ENCODE measurements at places on chromosomes 16 and 17.

DNA sequence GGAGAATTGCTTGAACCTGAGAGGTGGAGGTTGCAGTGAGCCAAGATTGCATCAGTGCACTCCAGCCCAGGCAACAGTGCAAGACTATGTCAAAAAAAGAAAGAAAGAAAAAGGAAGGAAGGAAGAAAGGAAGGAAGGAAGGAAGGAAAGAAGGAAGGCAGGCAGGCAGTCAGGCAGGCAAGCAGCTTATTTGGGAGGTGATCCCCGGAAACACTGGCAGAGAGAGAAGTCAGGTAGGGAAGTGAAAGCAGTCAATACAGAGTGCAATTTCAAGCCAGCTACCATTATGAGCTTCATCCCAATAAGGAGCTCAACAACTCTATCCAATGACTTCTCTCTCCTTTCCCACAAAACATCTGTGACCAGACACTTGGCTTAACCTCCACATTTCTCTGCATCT is 83.0 kb upstream of the TBC1D3K start:
- DNase-seq = no peak

GRCh38 chr17:39487946-39488345 is 26.7 kb downstream of the CDK12 start:
- peak; percentile 2 for DNase-seq

GRCh38 chr17:40317345-40317873 is 8.4 kb downstream of the RARA start:
- DNase-seq = peak; percentile 74

DNA sequence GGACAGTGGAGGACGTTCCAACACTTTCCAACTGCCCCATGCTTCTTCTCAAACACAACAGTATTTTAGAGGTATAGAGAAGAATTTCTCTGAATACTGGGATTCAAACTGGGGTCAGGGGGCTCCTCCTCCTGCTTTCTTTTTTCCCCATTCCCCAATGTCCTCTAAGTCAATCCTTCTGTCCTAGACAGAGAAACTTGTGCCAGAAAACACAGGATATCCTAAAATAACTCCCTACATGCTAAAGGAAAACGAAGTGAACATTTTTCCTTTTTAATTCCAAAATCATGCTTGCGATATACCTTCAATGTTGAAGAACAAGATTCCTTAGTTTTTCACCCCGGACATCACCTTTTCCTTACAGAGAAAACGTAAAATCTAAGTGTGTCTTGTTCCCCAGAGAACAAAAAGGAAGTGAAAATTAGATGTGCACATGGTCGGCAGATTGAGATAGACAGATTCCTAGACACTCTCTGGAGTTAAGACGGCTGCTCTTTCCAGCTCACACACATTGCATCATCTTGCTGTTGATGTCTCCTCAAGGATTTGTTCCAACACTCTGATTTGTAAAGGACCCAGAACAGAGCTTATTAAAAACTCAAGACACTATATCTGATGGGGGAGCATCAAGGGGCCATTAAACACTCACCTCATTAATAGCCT is 228.2 kb downstream of the GRIN2A start:
- DNase-seq = peak; percentile 24

DNA sequence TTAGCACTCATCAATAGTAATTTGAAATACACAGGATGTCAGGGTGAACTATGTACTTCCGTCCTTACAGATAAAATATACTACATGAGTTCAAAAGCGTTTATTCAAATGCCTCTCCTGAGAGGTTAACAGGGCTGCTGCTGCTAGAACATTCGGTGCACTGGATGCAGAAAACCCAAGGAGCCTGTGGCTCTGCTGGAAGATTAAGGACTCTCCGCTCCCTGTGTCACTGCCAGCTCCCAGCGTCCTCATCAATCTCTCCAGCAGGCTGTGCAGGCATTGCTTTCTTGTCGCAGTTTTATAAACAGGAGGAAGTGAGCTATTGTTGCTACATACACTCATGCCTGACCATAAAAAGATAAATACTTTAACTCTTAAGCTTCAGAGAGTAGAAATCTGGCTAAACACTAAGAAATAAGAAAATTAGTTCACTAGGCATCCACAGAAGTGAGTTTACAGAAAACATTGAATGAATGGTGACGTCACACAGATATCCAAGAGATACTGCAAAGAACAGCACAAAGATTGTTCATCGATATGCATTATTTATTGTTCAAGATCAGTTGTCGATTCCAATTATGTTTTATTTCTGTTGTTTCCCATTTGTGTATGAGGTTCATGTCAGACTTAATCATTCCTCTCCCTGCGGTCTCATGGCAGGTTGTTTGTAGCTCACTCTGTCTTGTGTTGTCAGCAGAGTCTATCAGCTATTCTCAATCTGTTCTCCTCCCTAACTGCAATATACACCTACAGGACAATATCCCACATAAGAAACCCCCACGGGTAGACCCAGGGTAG is 127.9 kb upstream of the MON1B start:
- no peak for DNase-seq

DNA sequence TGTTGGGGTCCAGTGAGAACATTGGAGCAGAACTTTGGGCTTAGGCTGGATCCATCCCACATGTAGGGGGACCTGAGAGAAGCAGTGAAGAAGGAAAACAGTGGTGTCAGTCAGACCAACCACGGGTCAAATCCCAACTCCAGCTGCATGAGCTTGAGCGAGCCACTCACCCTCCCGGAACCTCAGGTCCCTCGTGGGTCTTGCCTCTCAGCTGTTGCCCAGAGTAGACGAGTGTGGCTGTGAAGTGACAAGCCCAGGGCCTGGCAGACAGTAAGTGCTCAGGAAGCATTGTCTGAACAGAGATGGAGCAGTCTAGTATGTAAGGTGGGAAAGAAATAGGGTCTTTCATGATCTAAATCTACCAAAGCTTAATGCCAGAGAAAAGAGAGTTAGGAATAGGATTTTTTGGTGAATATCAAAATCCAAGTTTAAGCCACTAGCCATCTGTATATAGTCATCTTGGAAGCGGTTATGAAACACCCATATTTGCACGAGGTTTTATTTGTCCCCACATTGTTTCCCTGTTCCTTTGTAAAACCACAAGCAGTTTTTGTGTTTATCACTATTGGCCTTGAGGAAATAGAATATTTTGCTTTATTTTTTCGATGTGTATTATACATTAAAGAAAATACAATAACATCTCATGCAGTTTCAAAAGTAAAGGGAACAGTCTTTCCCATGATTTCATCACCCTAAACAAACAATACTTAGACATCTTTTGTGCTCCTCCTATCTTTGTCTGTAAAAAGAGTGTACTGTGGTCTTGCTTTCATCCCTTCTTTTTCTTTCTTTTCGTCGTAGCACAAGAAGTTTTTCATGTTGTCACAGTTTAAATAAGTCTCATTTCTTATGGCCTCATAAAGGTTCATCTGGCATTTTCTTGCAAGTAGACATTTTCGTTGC is 112.0 kb downstream of the CLEC16A start:
- peak; percentile 58 for DNase-seq

GRCh38 chr16:12896562-12896961 is 4.8 kb upstream of the SHISA9 start:
- DNase-seq = peak; percentile 20

DNA sequence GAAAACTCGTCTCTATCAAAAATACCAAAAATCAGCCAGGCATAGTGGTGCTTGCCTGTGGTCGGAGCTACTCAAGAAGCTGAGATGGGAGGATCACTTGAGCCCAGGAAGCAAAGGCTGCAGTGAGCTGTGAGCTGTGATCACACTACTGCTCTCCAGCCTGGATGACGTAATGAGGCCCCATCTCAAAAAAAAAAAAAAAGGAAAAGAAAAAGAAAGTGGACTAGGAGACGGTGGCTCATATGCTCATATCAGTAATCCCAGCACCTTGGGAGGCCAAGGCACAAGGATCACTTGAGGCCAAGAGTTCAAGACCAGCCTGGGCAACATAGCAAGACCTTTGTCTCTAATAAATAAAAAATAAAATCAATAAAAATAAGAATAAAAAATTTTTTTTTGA is 8.8 kb upstream of the SUMO2 start:
- peak; percentile 37 for DNase-seq

- no peak for DNase-seq
Measured at GRCh38 chr16:51166541-51166940, 15.5 kb upstream of the SALL1 start.

DNA sequence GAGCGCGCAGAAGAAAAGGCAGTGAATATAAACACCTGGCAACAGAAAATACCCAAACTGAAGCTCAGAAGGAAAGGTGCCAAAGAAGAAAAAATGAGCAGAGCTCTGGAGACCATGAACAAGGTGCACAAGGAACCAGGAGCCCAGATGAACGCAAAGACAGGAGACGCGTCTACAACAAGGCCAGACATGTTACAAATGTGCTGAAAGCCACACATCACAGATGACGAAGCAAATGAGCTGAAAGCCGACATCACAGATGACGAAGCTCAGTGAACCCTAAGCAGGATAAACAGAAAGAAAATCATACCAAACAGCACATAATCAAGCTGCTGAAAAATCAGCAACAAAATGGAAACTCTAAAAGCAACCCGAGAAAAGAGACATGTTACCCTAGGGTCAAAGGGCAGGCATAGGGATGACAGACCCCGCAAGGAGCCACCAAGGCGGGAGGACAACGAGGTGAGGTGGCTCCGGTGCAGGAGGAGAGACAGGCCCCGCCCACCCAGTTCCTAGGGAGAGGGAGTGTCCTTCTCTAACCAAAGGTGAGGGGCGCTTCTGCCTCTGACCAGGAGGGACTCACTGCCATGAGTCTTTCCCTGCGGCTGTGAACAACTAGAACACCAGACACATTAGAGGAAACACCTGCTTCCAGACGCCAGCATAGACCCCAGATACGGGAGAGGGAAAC is 39.1 kb downstream of the CCDC57 start:
- no peak for DNase-seq

- DNase-seq = no peak
Measured at GRCh38 chr17:36728030-36728991, 126.9 kb downstream of the MRM1 start.

DNA sequence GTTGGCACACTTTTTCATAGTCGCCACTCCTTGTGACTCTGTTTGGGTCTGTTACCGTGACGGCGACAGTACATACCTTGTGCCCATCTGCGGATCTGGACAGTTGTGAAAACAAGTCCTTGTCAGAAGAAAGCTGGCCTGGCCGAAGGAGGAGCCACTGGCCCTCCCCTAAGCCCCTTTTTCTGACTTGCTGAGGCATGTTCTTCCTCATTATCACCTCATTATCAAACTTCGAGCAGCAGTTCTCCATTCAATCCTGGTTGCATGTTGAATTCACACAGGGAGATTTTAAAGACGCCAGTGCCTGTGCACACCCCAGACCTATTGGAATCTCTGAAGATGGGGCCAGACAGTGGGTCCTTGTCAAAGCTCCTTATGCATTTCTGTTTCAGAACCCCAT is 61.1 kb downstream of the CYLD start:
- DNase-seq = no peak

DNA sequence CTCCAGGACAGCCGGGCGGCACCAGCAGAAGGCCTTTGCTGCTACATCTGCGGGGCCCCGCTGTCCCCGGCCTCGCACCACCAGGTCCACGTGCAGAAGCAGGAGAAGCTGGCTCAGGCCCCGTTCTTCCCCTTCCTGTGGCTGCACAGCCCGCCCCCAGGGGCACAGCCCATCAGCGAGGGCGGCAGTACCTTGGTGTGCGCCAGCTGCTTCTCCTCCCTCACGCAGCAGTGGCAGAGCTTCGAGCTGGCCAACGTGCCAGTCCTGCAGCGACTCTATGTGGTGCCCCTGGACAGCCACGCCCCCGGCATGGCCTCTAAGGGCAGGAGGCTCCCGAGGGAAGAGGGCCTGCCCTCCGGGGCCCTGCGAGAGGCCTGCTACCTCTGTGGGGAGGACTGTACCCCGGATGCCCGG is 58.3 kb upstream of the CIBAR2 start:
- no peak for DNase-seq

GRCh38 chr16:87064731-87065445 is 252.3 kb downstream of the C16orf95 start:
- DNase-seq = no peak

- DNase-seq = no peak
Measured at GRCh38 chr17:59483860-59484259, 81.5 kb upstream of the DHX40 start.

- no peak for DNase-seq
Measured at GRCh38 chr16:3623642-3624041, 12.2 kb upstream of the SLX4 start.

GRCh38 chr16:1614456-1615102 is 2.4 kb downstream of the CRAMP1 start:
- peak; percentile 23 for DNase-seq

GRCh38 chr17:37086334-37086733 is 137.6 kb downstream of the AATF start:
- DNase-seq = no peak

- DNase-seq = no peak
Measured at GRCh38 chr16:79451196-79451816, 149.2 kb downstream of the MAF start.

- DNase-seq = no peak
Measured at GRCh38 chr17:19833914-19834313, 33.8 kb downstream of the ULK2 start.

DNA sequence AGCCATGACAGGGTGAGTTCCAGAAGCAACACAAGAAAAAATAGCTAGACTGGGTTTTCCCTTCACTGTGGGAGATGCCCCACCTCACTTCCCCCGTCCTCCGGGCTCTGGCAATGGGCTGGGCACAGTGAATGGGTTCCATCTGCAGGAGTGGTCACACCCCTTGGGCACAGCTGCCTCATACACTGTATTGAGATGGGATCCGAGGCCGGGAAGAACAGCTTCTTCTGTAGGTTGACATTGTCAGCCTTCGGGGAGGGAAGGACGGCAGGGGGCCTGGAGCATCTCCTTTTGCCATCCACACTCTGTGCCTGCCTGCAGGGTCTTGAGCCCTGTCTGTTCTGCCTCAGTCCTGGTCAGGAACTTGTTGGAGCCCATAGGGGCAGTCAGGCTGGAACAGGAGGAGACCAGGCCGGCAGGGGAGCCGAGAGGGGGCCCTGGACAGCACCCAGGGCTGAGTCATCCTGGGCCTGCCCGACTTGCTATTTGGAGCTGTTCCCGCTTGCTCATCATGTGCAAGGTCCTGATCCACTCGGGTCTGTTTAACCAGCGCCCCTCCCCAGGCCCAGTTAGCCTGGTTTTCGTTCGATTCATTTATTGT is 286.7 kb downstream of the SEC14L1 start:
- peak; percentile 76 for DNase-seq

DNA sequence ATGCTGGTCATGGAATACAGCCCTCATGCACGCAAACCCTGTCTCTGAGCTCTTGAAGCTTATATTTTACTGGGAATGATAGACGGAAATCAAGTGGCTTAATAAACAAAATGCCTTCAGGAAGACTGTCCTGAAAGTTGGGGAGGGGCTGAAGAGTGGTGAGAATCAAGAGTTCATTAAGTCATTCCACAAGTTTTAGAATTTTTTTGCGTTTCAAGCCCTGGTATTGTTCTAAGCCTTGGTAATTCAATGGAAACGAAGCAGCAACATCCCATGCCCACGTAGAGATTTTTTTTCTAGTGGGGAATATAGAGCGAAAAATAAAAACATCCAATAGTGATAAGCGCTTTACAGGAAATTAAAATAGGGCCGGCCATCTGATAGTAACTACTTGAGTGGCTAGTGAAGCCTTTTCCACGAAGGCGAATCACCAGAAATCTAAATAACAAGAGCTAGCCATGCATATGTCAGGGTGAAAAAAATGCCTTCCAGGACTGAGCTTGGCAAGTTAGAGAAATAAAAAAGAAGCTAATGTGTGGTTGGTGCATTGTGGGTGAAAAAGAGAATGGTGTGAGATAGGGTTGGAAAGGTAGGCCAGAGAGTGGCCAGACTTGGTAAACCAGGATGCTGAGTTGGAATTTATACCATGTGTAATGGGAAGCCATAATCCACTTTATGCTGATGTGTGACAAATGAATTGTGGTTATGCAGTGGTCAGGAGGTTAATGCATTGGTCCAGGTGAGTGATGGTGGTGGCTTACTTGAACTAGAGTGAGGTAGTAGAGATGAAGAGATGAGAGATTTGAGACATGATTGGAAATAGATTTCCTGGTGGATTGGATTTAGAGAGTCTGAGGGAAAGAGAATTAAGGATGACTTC is 772 bp downstream of the PFAS start:
- no peak for DNase-seq

Data from fibroblast of skin of abdomen (primary cell).